Hematopoietic multipotent progenitor cell treated with erythropoietin and hydrocortisone succinate and interleukin-3 and kit ligand, for 17 days (in vitro differentiated cells): ENCODE measurements at places on chromosomes 1 and 21.

GRCh38 chr1:12069623-12070244 lies 6.6 kb downstream of the TNFRSF8 start:
- DNase-seq: no peak

DNA sequence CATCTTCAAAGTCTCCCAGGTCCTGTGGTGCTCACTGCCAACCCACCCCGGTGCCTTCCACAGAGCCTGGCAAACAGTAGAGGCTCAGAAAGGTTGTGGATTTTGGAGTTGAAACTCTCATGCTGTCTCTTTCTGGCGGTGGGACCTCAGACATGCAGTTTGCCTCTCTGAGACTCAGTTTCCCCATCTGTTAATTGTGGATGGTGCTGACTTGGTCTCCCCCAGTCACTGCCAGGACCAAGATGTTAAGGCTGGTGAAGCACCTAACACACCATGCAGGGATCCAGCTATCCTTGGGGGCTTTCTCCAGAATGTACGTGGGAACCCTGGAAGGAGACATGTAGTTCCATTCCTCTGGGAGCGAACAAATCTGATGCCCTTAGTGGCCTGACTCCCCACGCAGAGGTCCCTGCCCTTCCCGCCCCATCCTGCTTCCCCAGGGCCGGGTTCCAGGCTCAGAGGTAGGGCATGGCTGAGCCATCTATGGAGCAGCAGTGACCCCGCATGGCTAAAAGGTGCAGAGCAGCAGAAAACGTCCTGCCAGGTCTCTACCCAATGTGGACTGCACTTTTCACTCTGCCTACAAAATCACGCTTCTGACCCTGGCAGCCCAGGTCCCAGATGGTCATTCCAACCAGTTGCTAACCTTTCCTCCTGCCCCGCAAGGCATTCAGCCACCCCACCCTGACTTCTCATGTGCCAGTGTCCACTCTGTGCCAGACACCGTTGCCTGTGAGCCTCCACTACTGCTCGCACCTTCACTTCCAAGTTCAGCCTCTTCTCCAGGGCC lies 9.2 kb upstream of the TTC22 start:
- DNase-seq: peak; percentile 35

DNA sequence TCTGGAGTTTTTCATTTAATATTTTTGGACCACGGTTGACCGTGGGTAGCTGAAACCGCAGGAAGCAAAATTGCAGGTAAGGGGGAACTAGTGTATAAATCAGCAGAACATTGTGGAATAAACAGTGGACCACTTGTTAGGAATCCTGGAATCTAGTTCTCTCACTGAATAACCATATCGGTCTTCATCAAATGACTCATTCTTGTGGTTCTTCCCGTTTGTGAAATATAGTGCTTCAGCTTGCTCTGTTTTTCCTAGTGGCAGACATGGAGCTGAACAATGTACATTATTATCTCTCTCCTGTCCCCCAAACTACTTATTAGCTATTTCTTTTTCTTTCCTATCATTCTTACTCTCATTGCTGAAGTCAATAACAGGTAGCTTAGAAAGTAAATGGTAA lies 61.9 kb downstream of the HSPA13 start:
- DNase-seq: no peak

DNA sequence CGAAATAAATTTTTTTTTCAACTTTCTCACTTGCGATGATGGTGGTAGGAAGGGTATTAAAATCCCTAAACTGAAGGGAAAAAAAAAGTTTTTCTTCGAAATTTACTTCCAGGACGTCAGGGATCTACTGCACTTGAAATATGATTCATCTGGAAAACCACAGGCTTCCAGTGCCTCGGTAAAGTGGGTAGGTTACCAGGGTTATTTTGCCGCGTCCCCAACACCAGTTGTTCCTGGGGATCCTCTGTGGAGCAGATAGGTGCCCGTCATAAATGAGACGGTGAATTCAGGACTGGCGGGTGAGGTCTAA lies 773 bp downstream of the RABIF start:
- no peak for DNase-seq

- DNase-seq: no peak
Observed at GRCh38 chr1:93317207-93317606, 28.5 kb upstream of the DR1 start.

DNA sequence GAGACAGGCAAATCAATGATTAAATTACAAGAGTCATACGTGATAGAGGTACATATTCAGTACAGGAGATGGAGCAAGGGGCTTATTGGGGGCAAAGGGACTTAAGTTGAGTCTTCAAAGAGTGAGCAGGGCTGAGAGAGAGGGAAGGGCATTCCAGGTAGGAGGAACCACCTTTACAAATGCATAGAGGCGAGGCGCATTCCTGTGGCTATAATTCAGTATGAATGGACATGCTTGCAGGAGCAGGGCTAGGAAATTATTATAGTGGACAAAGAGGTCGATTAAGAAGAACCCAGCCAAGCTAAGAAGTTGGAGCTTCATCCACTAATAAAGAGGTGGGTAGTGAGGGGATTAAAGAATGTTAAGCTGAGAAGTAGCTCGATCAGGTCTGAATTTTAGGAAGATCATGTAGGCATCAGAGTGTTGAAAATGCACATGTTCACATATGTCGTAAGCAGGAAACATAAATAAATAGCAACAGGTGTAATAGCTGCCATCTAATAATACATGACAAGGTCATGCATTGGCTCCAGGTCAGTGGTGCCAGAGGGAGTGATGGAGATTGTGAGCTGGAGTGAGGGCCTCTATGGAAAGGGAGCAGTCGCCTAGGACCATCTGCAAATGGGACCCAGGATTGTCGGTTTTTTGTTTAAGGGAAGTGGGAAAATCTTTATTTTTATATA lies 12.0 kb upstream of the HNRNPU start:
- DNase-seq: no peak

- no peak for DNase-seq
Observed at GRCh38 chr1:29974316-29974724, 738.0 kb downstream of the PTPRU start.
